HS-27A (cell line): ENCODE measurements at places on chromosomes 7 and 10.

GRCh38 chr7:135253851-135254771 lies 20.5 kb downstream of the STRA8 start:
- peak; percentile 29 for DNase-seq

DNA sequence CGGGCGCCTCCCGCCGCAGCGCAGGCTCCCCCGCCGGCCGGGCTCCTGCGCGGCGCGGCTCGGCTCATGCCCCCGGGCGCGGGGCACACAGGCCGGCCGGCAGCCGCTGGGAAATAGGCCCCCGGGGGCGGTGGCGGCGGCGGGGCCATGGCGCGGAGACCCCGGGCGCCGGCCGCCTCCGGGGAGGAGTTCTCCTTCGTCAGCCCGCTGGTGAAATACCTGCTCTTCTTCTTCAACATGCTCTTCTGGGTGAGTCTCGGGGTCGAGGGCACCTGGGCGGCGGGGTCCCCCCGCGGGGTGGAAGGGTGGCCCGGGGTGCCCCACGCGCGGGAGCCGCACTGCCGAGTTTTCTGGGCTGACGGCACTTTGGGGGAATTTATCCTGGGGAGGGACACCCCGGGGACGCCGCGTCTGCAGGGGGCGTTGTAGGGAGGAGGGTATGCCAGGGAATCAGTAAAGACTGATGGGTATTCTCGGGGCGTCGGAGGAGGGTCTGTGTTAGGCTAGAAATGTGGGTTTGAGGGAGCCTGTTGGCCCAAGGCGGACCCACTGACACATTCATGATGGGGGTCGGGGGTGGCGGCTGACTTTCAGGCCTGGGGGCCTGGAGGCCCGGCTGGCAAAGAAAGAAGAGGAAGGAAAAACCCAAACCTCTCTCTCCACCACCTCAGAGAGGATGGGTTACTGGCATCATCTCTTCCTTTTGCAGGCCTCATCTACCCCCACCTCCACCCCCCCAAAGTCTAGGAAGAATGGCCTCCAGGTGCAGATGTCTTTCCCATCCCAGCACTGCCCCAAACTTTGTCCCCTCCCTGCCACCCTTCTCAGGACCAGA lies 544 bp downstream of the TSPAN33 start:
- DNase-seq = no peak

- DNase-seq = no peak
These were observed 57.6 kb upstream of the SLC35B4 start for GRCh38 chr7:134374291-134374690.

DNA sequence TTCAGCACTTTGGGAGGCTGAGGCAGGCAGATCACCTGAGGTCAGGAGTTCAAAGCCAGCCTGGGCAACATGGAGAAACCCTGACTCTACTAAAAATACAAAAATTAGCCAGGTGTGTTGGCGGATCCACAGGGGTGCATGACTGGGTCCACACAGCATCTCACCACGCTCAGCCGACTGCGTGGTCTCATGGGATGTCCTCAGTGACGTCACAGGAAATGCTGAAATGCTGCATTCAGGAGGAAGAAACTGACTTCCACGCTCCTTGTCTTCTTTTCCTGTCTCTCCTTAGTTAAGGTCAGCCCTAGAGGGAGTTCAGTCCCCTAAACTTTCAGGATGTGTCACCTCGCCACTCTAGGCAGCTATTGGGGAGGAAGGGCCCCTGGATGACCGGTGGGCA lies 42.9 kb downstream of the XRCC2 start:
- no peak for DNase-seq

DNA sequence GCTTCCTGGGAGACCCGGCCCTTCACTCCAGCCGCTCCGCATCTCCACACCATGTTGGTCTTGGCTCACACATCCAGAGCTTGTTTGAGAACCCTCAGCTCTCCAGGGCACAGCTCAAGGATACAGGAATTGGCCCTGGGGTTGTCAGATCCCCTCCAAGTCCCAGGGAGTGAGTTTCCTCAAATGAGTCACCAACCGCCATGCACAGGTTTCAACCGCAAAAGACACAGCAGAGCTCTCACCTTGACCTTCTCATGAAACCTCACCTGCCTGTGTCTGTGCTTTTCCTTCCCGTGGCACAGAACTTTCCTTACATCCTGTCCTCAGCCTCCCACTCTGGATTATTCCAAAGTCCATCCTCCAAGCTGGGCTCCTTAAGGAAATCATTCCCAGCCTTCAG lies 20.6 kb downstream of the AZGP1 start:
- no peak for DNase-seq

DNA sequence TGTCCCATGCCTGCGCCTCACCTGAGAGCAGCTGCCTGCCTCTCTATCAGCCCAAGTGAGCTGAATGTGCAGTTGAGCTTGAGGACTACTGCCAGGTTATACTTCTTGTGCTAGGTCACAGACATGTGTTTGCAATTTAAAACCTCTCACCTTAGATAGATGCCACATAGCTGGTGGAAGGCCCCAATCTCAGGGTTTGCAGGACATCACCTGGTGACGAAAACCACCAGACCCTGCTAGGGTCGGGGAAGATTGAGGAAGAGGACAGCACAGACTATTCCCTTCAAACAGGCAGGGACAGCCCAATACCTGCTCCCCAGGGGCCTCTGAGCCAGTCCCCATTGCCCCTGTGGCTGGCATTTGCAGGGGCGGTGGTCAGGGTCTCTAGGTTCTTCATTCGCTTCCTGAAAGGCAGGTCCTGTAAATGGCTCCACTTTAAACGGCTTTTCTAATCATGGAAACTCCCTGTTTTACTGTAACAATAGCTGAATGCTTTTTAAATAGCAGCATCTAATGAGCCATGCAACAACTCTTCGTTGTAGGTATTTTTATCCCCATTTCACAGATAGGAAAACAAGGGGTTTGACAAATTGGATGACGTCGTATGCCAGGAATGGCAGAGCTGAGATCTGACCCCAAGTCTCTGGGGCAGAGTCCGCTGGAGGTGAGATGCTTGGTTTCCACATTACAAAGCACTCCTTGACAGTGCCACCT lies 80.1 kb downstream of the EMX2 start:
- DNase-seq = no peak

- no peak for DNase-seq
These were observed 129.4 kb upstream of the ZNF746 start for GRCh38 chr7:149626972-149627371.

DNA sequence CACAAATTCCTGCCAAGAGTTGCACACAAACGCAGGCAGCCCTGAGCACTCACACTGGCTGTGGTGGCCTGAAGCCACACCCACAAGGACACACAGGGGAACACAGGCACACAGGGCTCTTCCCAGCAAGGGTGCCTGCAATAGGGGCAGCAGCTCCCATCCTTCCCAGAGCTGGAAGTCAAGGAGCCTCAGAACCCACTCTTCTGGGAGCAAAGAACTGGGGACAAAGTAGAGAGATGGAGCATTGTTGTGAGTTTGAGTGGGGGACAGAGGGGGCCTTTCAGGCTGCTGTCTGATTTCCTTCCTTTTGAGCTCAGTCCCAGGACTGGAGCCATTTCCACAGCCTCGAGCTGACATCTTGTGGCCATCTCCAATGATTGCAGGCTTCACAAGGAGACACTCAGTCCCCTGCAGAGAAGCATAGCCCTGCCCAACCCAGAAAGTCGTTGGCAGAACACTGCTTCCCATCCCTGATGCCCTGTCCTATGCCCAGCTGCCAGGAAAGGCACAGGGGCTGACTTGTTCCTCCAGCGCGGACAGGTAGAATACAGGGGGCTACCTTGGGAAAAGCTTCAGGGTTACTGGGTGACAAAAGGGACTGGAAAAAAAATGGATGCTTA lies 34.4 kb upstream of the SLF2 start:
- DNase-seq = peak; percentile 26

DNA sequence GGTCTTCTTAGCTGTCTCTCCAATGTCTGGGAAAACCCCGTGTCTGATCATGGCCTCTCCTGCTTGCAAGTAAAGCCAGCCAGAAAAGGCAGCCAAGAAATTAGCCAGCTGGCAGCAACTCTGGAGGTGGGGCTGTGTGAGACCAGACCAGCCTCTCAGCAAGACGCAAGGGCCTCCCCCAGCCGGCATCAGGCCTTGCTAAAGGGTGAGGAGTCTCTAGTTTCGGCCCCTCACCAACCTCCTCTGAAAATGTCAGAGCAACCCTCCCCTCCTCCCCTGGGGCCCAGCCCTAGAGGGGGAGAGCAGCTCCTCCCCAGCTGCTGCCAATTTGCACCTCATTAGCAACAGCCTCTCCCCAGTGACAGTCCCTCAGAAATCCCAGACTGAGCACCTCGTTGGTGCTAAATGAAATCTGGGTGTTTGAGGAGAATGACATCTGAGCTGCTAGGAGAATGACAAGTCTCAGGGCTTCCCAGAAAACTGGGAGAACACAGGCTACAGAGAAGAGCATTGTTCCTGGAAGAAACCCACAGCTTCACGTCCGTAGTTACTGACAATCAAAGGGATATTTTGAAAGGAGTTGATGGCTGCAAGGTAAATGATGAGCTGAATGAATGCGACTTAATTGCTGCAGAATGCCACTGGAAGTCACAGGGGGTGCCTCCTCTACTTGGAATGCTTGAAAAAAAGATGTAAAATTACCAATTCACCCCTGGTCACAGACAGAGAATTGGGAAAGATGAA lies 25.9 kb downstream of the DGKI start:
- no peak for DNase-seq

GRCh38 chr10:47113907-47114500 lies 186.0 kb upstream of the GDF10 start:
- DNase-seq = no peak

- DNase-seq = no peak
These were observed 21.7 kb downstream of the GTF2IRD1 start for GRCh38 chr7:74475243-74475986.

GRCh38 chr7:41879403-41879802 lies 176.5 kb upstream of the INHBA start:
- no peak for DNase-seq

- DNase-seq = no peak
These were observed 312.8 kb downstream of the LRMDA start for GRCh38 chr10:75744261-75744660.

DNA sequence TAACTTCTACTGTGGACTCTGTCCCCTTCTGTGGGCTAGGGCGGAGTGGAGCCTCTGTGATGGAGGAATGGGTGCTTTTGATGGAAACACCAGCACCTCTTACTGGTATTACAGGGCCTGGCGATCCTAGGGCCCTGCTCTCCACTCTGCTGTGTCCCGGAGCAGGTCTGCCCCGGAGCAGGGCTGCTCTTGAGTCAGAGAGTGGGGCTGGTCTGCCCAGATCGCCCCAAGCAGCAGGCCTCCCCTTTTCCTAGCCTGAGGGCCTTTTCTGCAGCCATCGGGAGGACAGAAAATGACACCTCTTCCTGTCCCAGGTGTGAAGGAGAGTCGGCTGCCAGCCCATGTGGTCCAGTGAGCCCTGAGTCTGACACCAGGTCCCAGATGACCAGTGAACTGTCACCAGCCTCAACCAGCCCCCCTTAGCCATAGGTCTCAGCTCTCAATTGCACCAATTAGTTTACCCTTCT lies 1.4 kb downstream of the ZNF282 start:
- DNase-seq = no peak

- DNase-seq = no peak
These were observed 264.4 kb upstream of the GALNT17 start for GRCh38 chr7:70867513-70867912.

- no peak for DNase-seq
These were observed 70.1 kb downstream of the VPS41 start for GRCh38 chr7:38838725-38839385.

GRCh38 chr10:120713573-120714205 lies 137.5 kb upstream of the WDR11 start:
- DNase-seq = no peak

DNA sequence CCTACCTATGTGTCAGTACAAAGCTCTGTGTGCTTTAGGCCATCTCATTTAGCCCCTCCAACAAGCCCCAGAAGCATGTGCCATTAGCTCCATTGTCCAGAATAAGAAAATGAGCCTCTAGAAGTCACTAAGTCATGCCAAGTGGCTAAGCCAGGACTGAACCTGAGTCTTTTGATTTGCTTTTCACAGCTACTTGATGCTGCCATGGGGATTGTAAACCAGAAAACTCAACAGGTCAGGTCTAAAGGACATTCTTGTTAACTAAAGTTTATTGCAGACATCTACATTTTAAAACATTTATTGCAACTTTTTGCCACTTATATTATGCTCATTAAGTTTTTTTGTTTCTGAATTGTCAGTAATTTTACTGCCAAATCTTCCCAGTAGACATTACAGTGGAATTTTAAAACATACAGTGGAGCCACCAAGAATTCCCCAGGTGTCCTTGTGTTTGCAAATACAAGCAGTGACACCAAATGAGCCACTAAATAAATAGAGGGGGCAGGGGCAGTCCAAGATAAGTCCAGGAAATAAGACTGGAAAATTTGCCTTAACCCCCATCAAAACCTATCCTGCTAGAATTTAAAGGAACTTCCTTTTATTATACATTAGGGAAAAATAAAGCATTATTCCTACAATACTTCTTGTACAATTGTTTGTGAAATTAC lies 115.9 kb downstream of the RAPGEF5 start:
- no peak for DNase-seq

GRCh38 chr10:12564173-12564572 lies 214.8 kb downstream of the CAMK1D start:
- no peak for DNase-seq

- DNase-seq = no peak
These were observed 62.9 kb upstream of the TRIM8 start for GRCh38 chr10:102581401-102581800.

DNA sequence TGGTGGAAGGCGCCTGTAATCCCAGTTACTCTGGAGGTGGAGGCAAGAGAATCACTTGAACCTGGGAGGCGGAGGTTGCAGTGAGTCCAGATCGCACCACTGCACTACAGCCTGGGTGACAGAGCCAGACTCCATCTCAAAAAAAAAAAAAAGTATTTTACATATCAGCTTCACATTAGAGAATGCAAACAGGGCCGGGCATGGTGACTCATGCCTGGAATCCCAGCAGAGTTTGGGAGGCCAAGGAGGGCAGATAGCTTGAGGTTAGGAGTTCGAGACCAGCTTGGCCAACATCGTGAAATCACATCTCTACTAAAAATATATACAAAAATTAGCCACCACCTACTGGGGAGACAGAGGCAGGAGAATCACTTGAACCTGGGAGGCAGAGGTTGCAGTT lies 31.6 kb downstream of the USP54 start:
- DNase-seq = peak; percentile 12

GRCh38 chr10:3495281-3495680 lies 289.7 kb downstream of the KLF6 start:
- DNase-seq = no peak

DNA sequence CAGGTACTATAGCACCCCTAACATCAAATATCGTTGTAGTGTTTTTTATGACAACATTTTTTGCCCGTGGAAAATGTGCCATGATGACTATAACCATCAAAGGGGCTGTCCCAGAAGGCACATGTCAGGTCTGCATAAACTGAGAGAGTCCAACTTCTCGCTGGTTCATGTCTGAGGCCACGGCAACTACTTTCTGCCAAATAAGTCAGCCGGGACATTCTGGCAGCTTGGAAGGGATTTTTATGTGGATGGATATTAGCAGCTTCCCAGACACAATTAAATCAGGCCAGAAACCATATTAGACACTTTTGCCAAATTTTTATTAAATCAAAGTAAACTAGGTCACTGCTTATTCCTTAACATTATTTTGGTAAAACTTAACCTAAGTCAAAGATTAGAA lies 477.4 kb upstream of the FZD8 start:
- no peak for DNase-seq
